H9 (cell line): ENCODE measurements at places on chromosomes 16 and 17. TPM values are rescaled to one million over a fixed set of nuclear protein-coding genes. Genes with fewer than 3 reads are reported as not detected.
A peak's percentile ranks its signal among the peaks of the same experiment; 100 is the strongest.

DNA sequence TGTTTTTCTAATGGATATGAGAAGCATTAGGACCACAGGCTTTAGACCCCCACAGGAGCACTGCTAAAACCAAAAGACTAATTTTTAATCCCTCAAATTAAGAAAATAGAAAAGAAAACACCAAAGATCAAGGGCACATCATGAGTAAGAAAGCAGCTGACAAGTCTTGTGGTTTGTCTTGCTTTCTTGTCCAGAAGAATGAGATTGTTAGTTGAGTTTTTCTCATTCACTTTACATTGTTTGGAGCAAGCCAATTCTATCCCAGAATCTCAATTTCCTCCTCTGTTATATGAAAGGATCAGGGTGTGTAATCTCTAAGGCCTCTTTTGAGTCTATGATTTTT is 899.0 kb downstream of the KCNJ2 start:
- no peak for DNase-seq

GRCh38 chr16:30748634-30749445 is 615 bp downstream of the PHKG2 start:
- peak; percentile 57 for DNase-seq

DNA sequence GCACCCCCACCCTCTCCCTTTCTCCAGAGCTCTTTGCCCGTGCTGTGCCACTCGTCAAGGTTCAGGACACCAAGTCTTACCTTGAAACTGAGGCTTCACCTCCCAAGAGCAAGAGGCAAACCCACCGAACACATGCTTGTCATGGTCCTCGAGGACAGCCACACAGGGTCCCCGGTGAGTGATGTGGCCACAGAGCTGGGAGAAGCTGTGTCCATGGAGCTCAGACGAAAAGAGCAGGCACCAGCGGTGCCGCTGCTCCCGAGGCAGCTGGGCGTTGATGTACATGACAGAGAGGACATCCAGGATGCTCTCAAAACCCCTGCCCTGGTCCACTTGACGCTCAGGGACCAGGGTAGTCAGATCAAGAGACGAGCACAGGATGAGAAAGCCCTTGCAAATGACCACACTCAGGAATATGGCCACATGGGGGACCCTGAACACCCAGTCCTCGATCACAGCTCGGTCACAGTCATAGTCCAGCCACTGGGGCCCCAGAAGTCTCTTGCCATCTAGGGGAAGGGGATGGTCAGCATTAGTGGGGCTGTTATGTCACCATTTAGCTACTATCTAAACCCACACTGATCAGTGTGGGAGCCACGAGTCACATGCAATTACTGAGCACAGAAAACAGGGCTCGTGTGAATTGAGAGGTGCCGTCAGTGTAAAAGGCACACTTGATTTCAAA is 17.8 kb downstream of the MEAK7 start:
- DNase-seq = no peak

- no peak for DNase-seq
Observed at GRCh38 chr17:78997231-78997741, 12.3 kb downstream of the CANT1 start.

GRCh38 chr16:84821728-84822689 is 2.2 kb downstream of the CRISPLD2 start:
- no peak for DNase-seq

DNA sequence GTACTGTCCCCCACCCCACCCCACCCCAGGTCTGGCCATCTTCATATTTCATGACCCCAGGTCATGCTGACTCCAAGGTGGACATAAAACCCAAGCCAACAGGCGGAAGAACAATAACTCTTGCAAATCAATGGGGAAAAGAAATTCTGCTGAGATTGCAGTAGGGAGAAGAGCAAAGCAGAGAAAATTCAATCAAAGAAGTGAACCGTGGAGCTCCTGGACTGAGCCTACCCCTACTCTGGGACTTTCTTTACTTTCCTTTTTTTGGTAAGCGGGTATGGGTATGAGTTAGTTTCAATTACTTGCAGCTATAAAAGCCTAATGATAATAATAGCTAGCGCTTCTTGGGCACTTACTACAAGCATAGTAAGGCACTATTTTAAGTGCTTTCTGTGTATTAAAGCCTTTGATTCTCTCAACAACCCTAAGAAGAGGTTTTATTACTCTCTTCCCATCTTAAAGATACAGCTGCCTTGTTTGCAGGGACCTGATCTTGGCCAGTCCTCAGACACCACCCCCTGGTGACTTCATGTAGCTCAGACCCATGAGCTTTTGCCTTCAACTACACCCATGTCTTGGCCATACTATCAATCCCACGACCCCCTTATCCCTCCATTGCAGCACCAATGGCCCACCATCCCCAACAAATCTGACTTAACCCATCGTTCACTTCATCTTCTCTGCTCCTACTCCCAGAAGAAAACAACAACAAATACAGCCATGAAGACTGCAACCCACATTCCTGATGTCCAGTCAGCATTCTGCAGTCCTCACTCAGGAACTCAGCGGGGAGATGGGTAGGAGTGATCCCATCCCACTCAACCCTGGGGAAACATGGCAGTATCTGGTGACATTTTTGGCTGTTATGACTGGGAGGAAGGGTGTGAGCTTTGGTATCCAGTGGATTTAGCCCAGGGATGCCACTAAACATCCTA is 4.4 kb downstream of the GGA2 start:
- DNase-seq = no peak

DNA sequence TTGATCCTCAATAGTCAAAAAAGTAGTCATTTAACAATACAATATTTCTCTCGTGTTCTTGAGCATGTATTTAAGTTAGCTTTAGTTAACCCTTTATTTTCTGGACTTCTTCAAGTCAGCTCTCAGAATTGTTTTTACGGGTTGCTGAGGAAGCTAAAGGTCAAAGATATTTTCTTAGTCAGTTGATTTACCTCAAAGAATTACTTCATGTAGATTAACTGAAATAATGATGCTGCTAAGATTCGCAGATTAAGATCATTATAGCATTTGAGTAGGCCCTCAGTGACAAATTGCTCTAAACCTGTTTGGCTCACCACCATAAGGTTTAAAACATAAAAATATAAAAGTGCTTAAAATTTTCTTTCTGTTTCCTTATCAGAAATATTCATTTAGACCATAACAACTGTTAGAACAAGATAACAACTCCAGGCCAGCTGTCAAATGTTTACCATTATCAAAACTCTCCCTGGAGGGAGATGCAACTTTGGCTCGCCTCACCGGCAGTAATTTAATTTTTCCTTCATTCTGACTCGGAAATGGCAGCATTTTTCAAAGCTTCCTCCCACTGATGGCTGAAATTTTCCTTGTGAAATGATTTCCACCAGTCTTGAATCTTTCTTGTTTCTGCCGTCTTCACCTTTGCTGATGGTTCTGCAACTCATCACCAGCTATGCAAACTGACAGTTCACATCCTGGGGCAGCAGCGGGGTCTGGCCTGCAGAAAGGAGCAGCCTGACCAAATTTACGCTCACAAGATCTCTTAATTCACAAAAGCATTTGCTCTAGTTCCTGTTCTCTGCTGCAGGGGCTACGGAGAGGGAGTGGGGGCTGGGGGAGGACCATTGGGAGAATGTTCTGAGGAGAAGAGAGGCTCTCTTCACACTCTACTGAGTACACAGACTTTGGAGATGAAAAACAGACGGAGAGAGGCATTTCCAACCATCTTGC is 254.8 kb upstream of the TBX2 start:
- no peak for DNase-seq

- DNase-seq = no peak
Observed at GRCh38 chr17:9244066-9245052, 223.0 kb downstream of the NTN1 start.

GRCh38 chr17:5840811-5841446 is 229.2 kb upstream of the WSCD1 start:
- DNase-seq = peak; percentile 31

- DNase-seq = no peak
Observed at GRCh38 chr16:11630046-11630767, 38.0 kb upstream of the SNN start.

DNA sequence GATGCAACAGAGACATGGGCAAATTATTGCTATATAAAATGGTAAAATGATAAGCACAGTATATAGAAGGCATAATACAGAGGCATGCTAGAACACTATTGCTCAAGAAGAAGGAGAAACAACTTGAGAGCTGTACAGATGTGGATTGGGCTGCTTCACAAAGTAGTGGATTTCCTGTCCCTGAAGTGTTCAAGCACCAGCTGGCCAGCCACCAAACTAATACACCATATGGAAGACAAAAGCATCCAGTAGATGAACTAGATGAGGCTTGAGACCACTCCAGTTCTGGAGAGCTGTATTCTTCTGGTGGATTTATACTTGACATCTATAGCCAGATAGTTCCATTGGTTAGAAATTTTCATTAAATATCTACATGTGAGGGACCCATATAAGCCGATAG is 134.1 kb upstream of the GNAO1 start:
- DNase-seq = no peak

GRCh38 chr17:34797720-34798119 is 163.5 kb downstream of the CCT6B start:
- DNase-seq = peak; percentile 88

- DNase-seq = peak; percentile 62
Observed at GRCh38 chr17:6651919-6652452, 424 bp downstream of the C17orf100 start.

GRCh38 chr17:12756786-12757185 is 32.5 kb upstream of the ARHGAP44 start:
- no peak for DNase-seq

DNA sequence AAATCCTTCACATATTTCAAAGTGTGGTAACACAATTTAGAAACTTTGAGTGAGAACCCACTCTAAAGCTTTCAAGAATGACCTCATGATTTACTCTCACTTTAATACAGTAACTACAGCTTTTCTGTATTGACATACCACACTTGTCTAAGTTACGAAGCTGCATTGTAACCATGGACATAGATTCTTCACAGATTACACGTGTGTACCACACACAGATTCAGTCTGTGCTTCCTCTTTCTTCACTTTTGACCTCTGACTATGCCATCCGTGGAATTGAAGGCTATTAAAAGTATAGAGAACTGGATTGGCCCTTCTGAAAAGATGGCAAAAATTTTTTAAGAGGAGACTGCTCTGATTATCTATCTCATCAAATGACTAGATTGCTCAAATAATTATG is 172.7 kb downstream of the TANC2 start:
- DNase-seq = no peak

DNA sequence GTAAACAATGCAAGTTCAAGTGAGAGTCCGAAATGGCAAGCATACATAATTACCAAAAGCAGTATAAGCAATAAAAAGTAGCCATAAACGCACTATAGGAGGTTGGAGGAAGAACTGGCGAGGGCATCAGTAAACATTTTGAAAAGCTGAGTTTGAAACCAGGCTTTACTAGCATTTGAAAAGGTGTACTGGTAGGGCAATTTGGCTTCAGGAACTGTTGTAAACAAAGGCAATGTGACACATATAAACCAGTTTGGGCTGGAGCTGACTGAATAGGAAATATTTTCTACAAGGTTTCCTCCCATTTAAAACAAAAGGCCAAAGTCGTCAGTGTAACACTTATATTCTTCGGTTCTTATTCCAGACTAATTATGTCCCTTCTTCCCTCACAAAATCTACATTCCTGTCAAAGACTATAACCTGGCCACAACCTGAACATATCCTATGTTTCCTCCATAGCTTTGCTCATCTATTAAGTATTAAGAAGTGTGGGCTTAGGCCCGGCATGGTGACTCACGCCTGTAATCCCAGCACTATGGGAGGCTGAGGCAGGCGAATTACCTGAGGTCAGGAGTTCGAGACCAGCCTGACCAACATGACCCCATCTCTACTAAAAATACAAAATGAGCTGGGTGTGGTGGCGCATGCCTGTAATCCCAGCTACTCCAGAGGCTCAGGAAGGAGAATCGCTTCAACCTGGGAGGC is 7.8 kb downstream of the CBX1 start:
- no peak for DNase-seq

GRCh38 chr17:41894791-41895331 is 23.9 kb downstream of the ACLY start:
- no peak for DNase-seq

- no peak for DNase-seq
Observed at GRCh38 chr16:9176547-9177418, 85.3 kb downstream of the HAPSTR1 start.

DNA sequence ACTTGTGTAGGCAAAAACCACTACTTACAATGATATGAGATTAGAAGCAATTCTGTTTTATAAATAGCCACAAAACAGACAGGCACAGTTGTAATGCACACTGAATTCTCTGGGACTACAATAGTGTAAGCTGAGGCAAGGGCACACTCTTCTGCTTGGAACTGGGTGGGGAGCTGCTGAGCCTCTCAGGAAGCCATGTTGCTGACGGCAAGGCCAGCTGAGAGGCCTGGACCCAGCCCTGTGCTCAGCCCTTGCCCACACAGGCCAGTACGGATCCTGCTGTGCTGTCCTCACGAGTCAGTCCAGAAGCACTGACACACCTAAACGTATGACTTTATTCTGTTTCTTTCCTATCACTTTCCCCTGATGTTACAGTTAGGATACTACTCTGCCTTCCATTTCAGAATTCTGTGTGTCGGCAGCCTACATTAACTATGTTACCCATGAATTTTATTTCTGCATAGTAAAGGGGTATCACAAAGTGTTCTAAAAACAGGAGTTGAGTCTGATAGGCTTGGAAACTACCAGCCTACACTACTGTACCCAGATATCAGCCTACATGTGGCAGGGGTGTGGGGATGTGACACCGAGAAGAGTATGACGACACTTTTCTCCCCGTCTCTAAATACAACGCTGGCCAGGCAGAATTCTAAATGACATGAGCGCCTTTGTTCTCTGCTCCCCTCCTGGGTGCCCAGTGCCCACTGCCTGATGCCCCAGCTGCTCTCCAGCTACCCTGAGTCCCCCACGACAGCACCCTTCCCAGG is 41.1 kb upstream of the FAAP100 start:
- DNase-seq = no peak

- DNase-seq = no peak
Observed at GRCh38 chr17:59428916-59429485, 97.5 kb downstream of the YPEL2 start.

Gene NLRC3
- total RNA-seq = 0.44 TPM in 2 replicates

Gene COG8
- 52.3 and 55.3 TPM in 2 replicates for total RNA-seq

Gene DPEP3
- total RNA-seq = 0.59 and 0.68 TPM in 2 replicates

Gene DYNLL2
- 38.7 and 39.3 TPM in 2 replicates for total RNA-seq

Gene VPS4A
- total RNA-seq = 27.1 and 28.3 TPM in 2 replicates

Gene SLC5A10
- total RNA-seq = not detected in 2 replicates

Gene WDR81
- 20.2 and 22.5 TPM in 2 replicates for total RNA-seq

Gene RAB26
- 2.4 and 3.0 TPM in 2 replicates for total RNA-seq
